Neural cell (in vitro differentiated cells): ENCODE measurements at places on chromosomes 6 and 20. TPM values are rescaled to one million over a fixed set of nuclear protein-coding genes. Genes with fewer than 3 reads are reported as not detected.

The PTPRA gene
- 68.2 and 69.1 TPM in 2 replicates for polyA plus RNA-seq

The GRM1 gene
- 2.8 and 2.9 TPM in 2 replicates for polyA plus RNA-seq

The CALHM6 gene
- 12.0 and 13.9 TPM in 2 replicates for polyA plus RNA-seq

The ANKRD66 gene
- polyA plus RNA-seq, result not detected in 2 replicates

The CNKSR3 gene
- polyA plus RNA-seq, result 1.5 and 3.0 TPM in 2 replicates

The GCNT2 gene
- polyA plus RNA-seq, result 9.4 and 16.3 TPM in 2 replicates

The LRP11 gene
- polyA plus RNA-seq, result 53.5 and 57.0 TPM in 2 replicates

The DYNLRB1 gene
- polyA plus RNA-seq, result 103 and 106 TPM in 2 replicates

The PRL gene
- polyA plus RNA-seq, result not detected in 2 replicates

The HSPA1L gene
- polyA plus RNA-seq, result 1.6 and 2.6 TPM in 2 replicates

The DEFB110 gene
- polyA plus RNA-seq, result not detected in 2 replicates

The CCR6 gene
- polyA plus RNA-seq, result 0.68 TPM in 1 of 2 replicates, not detected in the other

The MYO6 gene
- polyA plus RNA-seq, result 46.9 and 49.1 TPM in 2 replicates

The SLC4A11 gene
- 0.19 TPM in 1 of 2 replicates, not detected in the other for polyA plus RNA-seq

The RRAGD gene
- polyA plus RNA-seq, result 32.2 and 34.1 TPM in 2 replicates

The ELOVL4 gene
- 43.1 and 47.9 TPM in 2 replicates for polyA plus RNA-seq

The GLP1R gene
- 0.06 TPM in 1 of 2 replicates, not detected in the other for polyA plus RNA-seq

The GGTLC1 gene
- not detected in 2 replicates for polyA plus RNA-seq
